ENCODE measurements at places on chromosomes 12 and 14. TPM values are rescaled to one million over a fixed set of nuclear protein-coding genes. Genes with fewer than 3 reads are reported as not detected.

DNA sequence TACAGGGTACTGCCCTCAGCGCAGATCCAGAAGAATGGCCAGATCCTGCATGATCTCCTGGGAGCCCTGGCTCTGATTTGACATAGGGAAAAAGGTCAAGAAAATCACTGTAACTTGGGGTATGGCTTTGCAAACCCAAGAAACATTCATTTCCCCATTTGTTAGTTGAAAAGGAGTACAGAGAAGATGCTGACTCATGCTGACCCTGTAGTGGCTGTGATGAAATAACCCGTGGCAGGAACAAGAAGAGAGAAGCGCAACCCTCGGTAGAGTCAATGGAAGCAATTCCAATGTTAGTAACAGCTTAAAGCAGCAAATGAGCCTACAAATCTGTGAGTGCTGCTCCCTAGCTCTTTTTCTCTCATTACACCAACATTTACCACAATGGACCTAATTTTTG, 281.6 kb upstream of the NPAS3 start:
- H3K27me3 ChIP-seq: no peaks in the 10 kb centered on the region
- no peak for DNase-seq
- H3K4me3 ChIP-seq: no peak overlapping the region
- no peaks in the 10 kb centered on the region for H3K36me3 ChIP-seq
- H3K27ac ChIP-seq: no peak overlapping the region
- H3K4me1 ChIP-seq: no peaks in the 10 kb centered on the region

The GZMB gene
- 1.3 TPM for total RNA-seq

DNA sequence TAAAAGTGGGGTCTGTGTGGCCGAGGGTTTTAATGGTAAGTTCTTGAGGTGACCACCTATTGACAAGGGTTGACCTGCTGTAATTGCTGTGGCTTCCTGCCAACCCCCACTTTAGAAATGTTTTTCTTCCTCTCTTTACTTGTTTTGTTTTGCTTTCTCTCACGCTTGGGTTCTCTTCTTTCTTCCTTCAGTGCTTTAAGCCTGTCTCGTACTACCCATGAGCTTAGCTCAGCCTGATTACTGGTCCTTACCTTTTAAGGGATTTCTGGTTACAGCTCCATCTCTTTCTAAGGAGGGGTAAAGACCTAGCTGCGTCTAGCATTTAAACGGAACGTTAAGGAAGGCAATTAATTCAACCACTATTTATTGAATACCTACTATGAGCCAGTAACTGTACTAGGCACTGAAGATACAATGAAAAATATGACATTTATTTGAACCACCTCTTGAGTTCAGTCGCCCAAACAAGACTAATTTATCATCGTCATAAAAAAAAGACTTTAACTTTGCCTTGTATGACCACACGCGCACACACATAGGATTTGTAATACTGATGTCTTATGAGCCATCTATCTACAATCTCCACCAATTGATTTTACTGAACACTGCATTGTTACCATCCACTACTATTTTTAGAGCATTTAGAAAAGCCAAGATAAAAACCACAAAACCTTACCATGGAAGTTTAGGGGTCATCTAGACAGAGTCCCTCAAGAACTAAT, 888 bp upstream of the PPP1R12A start:
- peak overlapping the region; percentile 97 for H3K27ac ChIP-seq
- H3K27me3 ChIP-seq: no peaks in the 10 kb centered on the region
- H3K4me1 ChIP-seq: no peaks in the 10 kb centered on the region
- peak overlapping the region; percentile 82 for H3K4me3 ChIP-seq
- no peak for DNase-seq

The ADCY6 gene
- 61.4 TPM for total RNA-seq

The FBLN5 gene
- total RNA-seq: 83.2 TPM

- peaks cover 25% of the 10 kb centered on the region for H3K4me1 ChIP-seq
- peak overlapping the region; percentile 30 for H3K4me3 ChIP-seq
- no peaks in the 10 kb centered on the region for H3K27me3 ChIP-seq
- H3K36me3 ChIP-seq: no peaks in the 10 kb centered on the region
- peak overlapping the region; percentile 89 for H3K27ac ChIP-seq
These were observed 45.4 kb downstream of the PSMA6 start for GRCh38 chr14:35337269-35338255.

The NPAS3 gene
- total RNA-seq: 0.96 TPM

The MYBPC1 gene
- 0.64 TPM for total RNA-seq
